ENCODE measurements at places on chromosomes 2 and 18. TPM values are rescaled to one million over a fixed set of nuclear protein-coding genes. Genes with fewer than 3 reads are reported as not detected.

The POU3F3 gene
- not detected for total RNA-seq

The SIX3 gene
- total RNA-seq, result not detected

- no peak for DNase-seq
Observed at GRCh38 chr2:14816069-14817060, 183.8 kb downstream of the LRATD1 start.

GRCh38 chr2:11923935-11924334, 177.5 kb downstream of the LPIN1 start:
- DNase-seq, result no peak

GRCh38 chr2:187617905-187618304, 63.7 kb upstream of the TFPI start:
- DNase-seq, result no peak

DNA sequence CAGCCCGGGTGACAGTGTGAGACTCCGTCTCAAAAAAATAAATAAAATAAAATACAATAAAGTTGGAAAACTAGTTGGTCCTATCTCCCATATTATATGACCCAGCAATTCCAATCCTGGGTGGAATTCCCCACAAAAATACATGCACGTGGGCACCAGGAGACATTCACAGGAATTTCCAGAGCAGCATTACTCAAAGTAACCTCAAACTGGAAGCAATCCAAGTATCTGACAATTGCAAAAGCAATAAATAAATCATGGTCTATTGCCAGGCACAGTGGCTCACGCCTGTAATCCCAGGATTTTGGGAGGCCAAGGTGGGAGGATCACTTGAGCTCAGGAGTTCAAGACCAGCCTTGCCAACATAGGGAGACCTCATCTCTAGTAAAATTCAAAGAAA, 101.2 kb upstream of the MAP4K4 start:
- no peak for DNase-seq

DNA sequence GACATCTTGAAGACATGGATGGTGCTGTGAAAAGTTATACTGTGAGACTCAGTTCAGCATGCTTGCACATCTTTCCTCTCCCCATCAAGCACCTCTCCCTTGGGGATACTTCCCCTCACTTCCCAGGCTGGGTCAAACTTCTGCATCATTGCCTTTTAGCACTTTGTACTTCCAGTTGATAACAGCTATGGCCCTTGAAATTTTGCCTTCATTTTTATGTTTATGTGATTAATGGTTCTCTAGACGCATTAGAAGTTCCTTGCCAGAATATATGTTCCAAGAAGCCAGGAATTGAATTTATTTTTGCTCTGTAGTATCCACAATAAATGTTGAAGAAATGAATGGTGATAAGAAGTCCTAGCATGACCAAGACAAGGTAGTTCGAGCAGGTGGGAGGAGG, 120.9 kb upstream of the ST6GAL2 start:
- no peak for DNase-seq

- no peak for DNase-seq
Observed at GRCh38 chr2:34729845-34730244, 1130.7 kb upstream of the FAM98A start.

DNA sequence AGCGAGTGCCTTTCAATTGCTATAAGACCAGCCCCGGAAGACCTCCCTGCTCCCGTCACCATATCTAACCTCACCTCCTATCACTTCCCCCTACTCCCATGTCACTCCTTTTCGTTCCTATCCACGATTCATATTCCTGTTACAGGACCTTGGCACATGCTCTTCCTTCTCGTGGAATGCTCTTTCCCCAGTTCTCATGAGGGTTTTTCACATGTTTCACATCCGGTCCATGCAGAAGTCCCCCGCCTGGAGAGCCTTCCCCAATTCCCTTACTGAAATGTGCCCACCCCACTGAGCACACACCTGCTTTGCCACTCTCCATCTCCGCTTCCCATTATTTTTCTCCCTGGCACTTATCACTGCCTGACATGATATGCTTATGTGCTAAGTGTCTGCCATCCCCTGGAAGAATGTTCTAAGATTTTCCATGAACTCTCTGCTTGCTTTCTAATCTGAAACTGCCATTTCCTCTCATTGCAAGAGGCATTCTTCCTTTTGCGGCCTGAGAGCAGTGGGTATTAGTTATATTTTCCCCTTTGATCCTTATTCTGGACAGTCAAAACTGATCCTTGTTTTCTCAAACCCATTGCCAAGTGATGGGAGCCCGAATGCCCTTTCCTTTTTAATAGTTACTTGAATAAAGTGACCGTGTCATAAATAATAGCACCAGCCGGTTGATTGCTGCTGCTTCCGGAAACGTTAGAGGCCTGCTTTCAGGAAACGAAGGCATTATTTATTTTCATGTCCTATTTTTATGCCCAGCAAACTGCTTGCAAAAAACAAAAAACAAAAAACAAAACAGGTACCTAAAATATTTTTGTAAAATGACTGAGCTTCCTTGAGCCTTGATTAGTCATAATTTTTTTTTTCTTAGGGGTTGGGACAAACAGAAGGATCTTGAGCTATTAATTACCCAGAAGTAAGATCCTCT, 127.9 kb downstream of the ZNF532 start:
- DNase-seq, result peak; percentile 35

Measured in hematopoietic multipotent progenitor cell (in vitro differentiated cells).